M059J (cell line): ENCODE measurements at places on chromosomes 4 and X. TPM values are rescaled to one million over a fixed set of nuclear protein-coding genes. Genes with fewer than 3 reads are reported as not detected.

The SPOCK3 gene
- total RNA-seq: 0.20 and 0.81 TPM in 2 replicates

The XK gene
- 1.3 and 1.6 TPM in 2 replicates for total RNA-seq

The RNF175 gene
- 1.2 TPM in 1 of 2 replicates, not detected in the other for total RNA-seq

The BCORL1 gene
- total RNA-seq: 1.7 and 4.0 TPM in 2 replicates

The TRIM75 gene
- not detected in 2 replicates for total RNA-seq

The MPC1L gene
- not detected in 2 replicates for total RNA-seq

The BMP15 gene
- not detected in 2 replicates for total RNA-seq

The GABRG1 gene
- not detected in 2 replicates for total RNA-seq

The MAMLD1 gene
- total RNA-seq: 2.5 and 4.6 TPM in 2 replicates

The SLBP gene
- total RNA-seq: 135 and 161 TPM in 2 replicates

The PNMA6A gene
- total RNA-seq: not detected in 2 replicates

The TMEM144 gene
- 3.3 TPM in 2 replicates for total RNA-seq

The SUPT20HL2 gene
- 0.17 TPM in 1 of 2 replicates, not detected in the other for total RNA-seq

The ENOX2 gene
- total RNA-seq: 23.2 and 27.2 TPM in 2 replicates

The ZAR1 gene
- not detected in 2 replicates for total RNA-seq

The TECRL gene
- not detected in 2 replicates for total RNA-seq

The WAS gene
- total RNA-seq: not detected in 2 replicates

The TMPRSS11D gene
- total RNA-seq: not detected in 2 replicates

The ANAPC10 gene
- total RNA-seq: 29.0 and 36.4 TPM in 2 replicates

The LANCL3 gene
- total RNA-seq: 0.67 and 0.89 TPM in 2 replicates

The CT45A5 gene
- total RNA-seq: not detected in 2 replicates

The RPS6KA3 gene
- 36.1 and 47.9 TPM in 2 replicates for total RNA-seq

The HELT gene
- not detected in 2 replicates for total RNA-seq

The IL13RA2 gene
- total RNA-seq: 143 and 152 TPM in 2 replicates

The NWD2 gene
- not detected in 2 replicates for total RNA-seq

The GYPE gene
- total RNA-seq: not detected in 2 replicates

The ARMCX6 gene
- 71.8 and 89.8 TPM in 2 replicates for total RNA-seq

The CYLC1 gene
- not detected in 2 replicates for total RNA-seq

The CCDC110 gene
- total RNA-seq: 1.7 TPM in 1 of 2 replicates, not detected in the other

The DMP1 gene
- total RNA-seq: not detected in 2 replicates

The DUSP21 gene
- not detected in 2 replicates for total RNA-seq

The MED14 gene
- total RNA-seq: 28.0 and 46.8 TPM in 2 replicates

The TRIM60 gene
- not detected in 2 replicates for total RNA-seq

The RHOXF2 gene
- total RNA-seq: not detected in 2 replicates

The PGAM4 gene
- not detected in 2 replicates for total RNA-seq

The SLC4A4 gene
- 2.8 and 3.4 TPM in 2 replicates for total RNA-seq

The SPCS3 gene
- 55.2 and 67.2 TPM in 2 replicates for total RNA-seq

The TNMD gene
- total RNA-seq: not detected in 2 replicates

The MAGEA9 gene
- total RNA-seq: not detected in 2 replicates

The GLRB gene
- total RNA-seq: 21.0 and 28.7 TPM in 2 replicates

The CXCL8 gene
- total RNA-seq: 33.1 and 33.9 TPM in 2 replicates

The KCND1 gene
- total RNA-seq: 0.76 and 1.7 TPM in 2 replicates

The AGTR2 gene
- not detected in 2 replicates for total RNA-seq

The NHS gene
- total RNA-seq: 5.1 and 7.5 TPM in 2 replicates

The BMX gene
- not detected in 2 replicates for total RNA-seq

The HS3ST1 gene
- total RNA-seq: not detected in 2 replicates

The HNRNPDL gene
- total RNA-seq: 206 and 225 TPM in 2 replicates

The HAUS7 gene
- 76.0 and 85.3 TPM in 2 replicates for total RNA-seq
